WTC11 (cell line): ENCODE measurements at places on chromosomes 11 and 22.
A peak's percentile ranks its signal among the peaks of the same experiment; 100 is the strongest.

DNA sequence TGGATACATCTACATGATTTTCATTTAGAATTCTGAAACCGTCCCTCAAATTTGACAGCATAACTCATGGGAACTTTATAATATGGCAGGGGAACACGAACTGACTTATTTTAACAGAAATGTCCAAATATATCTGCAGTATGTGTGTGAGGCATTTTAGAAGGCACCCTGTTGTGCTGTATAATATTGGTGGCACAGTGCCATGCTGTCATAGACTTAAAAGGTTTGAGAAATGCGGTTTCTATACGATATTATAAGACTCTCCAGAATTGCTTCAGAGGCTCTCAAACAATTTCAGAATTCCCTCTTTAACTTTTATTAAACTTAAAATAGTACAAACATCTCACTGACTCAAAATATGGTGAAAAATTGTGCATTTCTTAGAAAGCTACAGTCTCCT, 181.6 kb downstream of the MSANTD4 start:
- no peak for DNase-seq

- no peak for DNase-seq
Measured at GRCh38 chr11:9982127-9982795, 311.8 kb downstream of the SBF2 start.

GRCh38 chr11:112401036-112401769, 140.5 kb upstream of the PLET1 start:
- DNase-seq, result no peak

- no peak for DNase-seq
Measured at GRCh38 chr22:44304911-44305310, 7.8 kb downstream of the SHISAL1 start.

GRCh38 chr11:122062763-122063162, 53.3 kb downstream of the BLID start:
- no peak for DNase-seq

- DNase-seq, result no peak
Measured at GRCh38 chr11:83401506-83402225, 115.5 kb upstream of the CCDC90B start.

GRCh38 chr11:48093795-48094642, 113.7 kb downstream of the PTPRJ start:
- DNase-seq, result no peak

DNA sequence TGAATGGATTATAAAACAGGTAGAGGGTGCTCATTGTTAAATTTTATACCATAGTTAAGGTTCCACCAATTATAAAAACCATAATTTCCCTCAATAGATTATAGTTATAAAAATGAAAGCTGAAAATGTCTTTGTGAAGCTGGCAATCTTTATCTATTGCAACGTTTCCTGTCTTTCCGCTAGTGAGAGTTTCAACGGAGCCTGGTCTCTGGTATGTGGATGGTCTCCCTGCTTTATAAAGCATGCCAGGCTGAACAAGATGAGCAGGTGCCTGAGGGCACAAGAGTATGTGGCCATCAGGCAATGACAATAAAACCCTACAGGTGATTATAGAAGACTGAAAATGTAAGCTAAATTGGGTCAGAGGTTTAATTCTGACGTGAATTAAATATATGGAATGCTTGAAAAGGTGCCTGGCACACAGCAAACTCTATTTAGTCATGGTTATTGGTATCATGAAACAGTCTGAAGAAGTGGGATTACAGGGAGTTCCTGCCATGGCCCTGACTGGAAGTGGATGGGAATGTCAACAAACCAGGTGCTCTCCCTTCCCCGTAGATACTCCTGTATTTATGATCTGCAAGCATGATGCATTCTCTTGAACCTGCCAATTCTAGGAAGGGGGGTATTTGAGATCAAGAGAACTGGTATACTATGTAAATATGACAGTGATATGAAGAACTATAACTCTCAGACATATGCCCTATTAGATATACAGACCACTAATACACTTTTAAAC, 115.7 kb downstream of the ENTHD1 start:
- DNase-seq, result no peak

DNA sequence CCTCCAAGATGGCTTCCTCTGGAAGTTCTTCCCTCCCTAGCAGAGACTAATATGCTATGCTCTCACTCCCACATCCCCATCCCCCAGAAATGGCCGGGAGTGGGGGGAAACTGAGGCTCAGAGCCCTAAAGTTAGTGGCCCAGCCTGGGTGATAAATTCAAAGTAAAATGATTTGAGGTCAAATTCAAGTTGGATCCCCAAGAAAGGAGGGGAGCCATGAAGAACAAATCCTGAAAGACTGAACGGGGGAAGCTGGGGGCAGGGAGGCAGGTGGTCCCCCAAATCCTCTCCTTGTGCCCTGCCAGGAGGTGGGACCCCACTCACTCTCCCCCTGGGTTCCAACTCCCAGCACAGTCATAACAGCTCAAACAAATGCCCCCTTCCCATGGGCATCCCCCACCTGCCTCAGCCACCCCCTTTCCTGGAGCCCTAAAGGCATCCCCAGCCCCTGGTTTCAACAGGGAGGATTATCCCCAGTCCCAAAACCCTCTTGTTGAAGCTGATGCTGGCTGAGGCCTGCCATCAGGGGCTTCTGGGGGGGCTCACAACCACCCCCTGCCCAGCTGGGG, 1.1 kb downstream of the CBX6 start:
- no peak for DNase-seq

GRCh38 chr11:48900131-48900800, 83.4 kb downstream of the TRIM51G start:
- DNase-seq, result peak; percentile 1

GRCh38 chr11:95082576-95083001, 7.1 kb upstream of the ENDOD1 start:
- DNase-seq, result no peak

DNA sequence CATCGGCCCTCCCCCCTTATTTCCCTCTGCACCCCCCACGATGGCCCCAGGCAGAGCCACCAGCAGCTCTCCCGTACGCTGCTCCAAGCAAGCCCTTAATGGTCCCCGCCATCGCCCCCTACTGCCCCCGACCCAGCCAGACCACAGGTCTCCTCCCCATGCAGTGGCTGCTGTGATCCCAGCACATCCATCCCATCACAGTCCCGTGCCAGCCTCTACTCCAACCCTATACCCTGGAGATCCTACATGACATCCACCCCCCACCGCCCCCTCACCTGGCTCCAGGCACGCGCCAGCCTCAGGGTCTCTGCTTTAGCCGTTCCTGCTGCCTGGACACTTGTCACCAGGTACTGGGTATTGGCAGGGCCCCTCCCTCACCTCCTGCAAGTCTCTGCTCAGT, 85.8 kb upstream of the RTL6 start:
- DNase-seq, result peak; percentile 46

DNA sequence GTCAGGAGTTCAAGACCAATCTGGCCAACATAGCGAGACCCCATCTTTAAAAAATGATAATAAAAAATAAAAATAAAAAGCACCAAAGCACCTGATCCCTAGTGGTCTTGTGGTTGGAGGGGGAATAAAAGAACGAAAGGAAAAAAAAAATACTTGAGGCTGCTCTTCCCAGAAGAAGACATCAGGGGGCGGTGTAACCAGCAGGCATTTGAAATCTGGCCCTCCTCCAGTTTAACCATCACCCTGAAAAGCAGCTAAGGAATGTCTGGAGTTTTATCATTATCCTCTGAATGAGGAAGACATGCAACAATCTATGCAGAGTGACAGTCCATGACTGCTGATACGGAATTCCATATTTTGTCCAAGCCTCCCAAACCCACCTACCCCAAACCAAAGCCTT, 5.6 kb upstream of the KCTD17 start:
- no peak for DNase-seq

DNA sequence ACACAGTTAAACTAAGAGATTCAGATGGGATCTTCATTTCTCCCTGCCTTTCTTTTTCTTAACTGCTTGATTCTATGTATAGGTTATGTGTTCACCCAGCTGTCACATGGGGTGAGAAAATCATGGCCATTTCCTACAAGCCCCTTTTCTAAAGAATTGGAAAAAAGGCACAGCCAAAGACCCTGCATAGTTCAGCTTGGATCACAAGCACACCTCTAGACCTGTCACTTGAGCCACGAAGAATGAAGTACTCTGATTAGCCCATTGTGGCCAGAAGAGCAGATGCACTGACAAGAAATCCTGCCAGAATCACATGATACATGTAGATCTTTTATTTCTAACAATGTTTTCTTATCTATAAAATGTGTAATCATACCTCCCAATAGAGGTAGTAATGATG, 69.7 kb downstream of the RAB38 start:
- DNase-seq, result no peak

GRCh38 chr22:49363526-49364230, 464.0 kb downstream of the BRD1 start:
- DNase-seq, result no peak

DNA sequence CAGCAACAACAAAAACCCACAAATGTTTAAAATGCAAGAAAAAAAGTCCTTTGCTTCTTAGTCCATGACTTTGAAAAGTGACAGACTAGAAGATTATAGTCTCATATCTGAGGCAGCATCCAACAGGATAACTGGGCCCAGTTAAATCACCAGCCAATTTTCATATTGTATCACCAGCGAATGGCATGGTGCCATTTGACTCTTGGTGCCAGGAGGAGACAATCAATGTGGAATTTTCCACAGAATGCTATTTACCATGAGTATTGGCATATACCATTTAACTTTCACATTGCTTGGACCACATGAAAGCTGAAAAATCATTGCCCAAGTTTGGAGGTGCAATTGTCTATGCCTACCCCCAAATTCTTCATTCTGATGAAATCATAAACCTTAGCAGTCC, 255.5 kb downstream of the TENM4 start:
- no peak for DNase-seq

- DNase-seq, result no peak
Measured at GRCh38 chr11:79101656-79102055, 339.2 kb downstream of the TENM4 start.

DNA sequence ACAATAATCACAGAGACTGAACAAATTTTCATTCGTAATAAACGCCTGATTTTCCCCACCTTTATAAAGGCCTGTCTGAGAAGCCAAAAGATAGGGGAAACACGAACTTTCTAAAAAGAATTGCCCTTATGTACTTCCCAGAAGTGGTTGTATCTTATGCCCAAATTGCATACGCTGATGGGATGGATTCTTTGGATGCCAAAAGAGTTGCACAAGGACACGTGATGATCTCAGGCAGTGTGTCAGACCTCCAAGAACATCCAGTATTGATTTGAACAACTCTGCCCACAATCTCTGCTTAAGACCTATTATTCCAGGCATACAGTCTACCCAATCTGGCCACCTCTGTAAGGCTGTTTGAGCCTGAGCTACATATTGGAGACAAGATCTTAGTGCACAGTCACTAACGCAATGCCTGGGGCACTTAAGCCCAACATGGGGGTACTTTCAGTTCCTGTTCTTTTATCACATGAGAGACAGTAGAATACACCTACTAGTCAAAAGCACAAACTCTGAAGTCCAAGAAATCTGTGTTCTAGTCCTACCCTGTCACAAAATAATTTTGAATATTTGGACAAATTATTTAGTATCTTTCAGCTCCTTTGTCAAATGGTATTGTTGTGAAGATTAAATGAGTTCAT, 38.9 kb downstream of the OR10A6 start:
- DNase-seq, result no peak

GRCh38 chr11:94961255-94961654, 12.1 kb downstream of the CWC15 start:
- DNase-seq, result no peak

DNA sequence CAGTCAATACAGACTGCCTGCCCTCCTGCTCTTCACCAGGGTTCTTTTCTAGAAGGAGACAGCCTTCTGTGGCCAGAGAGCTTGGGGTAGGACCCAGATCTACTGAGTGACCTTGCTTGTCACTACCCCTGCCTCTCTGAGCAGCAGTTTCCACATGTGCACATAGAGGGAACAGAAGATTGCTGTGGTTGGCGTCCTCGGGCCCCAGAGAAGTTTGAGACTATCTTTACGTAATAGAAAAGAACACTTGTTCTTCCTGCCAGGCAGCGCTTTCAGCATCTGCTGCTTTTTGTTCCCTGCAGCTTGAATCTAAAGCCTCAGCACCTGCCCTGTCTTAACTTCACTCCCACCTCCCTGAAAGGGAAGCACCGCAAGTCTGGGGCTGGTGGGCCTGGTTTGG, 1.9 kb upstream of the FKBP2 start:
- DNase-seq, result no peak

GRCh38 chr11:70078095-70078780, at the start of gene ANO1:
Gene ANO1, plus strand, starts transcription at chr11:70078317. Its CDS starts 290 bp downstream, at chr11:70078607.
- DNase-seq, result peak; percentile 36

DNA sequence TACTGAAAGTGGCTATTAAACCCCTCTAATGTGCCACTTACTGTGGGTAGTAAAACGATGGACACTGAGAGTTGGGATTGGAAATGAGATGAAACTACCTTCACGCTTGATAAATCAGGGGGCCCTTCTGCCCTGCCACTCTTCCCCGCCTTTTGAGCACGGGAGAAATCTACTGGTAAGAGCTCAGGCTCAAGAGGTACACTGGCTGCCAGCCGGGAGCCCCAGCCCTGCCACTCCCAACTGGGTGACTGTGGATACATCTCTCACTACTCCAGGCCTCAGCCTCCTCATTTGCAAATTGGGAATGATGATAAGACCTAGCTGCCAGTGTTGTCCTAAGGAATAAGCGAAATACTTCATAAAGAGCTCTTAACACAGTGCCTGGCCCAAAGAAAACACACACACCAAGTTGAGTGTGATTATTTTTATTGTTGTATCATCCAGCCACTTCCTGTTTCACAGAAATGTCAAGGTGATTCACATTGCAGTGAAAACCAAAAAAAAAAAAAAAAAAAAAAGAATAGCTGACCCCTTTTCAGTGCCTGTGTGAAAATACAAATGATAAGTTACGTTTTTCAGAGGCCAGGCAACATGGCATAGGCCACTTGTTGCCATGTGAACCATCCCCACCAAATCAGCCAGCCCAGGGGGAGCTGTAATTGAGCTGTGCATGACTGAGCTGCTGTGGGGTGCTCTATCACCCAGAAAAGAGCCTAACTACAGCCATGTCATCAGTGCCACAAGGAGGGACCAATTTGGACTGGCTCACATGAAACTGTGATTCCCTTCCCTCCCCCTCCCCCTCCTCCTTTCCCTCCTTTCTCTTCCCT, 4.4 kb upstream of the ZNRD2 start:
- DNase-seq, result no peak

DNA sequence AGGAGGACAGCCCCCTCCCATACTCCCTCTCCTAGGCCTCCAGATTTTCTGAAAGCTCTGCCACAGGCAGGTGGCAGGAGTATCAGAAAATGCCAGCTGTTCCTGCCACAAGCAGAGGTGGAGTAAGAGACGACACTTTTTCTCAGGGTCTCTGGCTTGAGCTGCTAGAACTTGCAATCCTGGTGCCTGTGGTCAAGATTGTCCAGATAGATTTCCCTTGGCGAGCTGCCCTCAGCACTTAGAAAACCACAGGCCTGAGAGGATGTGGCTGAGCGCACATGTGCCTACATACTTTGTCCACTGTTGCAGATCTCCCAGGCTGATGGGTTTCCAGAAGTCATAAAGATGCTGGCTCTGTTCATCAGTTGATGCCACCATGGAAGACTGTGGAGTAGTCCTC, 65.7 kb upstream of the NAV2 start:
- no peak for DNase-seq
